ENCODE measurements at places on chromosomes 4 and X.
A peak's percentile ranks its signal among the peaks of the same experiment; 100 is the strongest.

DNA sequence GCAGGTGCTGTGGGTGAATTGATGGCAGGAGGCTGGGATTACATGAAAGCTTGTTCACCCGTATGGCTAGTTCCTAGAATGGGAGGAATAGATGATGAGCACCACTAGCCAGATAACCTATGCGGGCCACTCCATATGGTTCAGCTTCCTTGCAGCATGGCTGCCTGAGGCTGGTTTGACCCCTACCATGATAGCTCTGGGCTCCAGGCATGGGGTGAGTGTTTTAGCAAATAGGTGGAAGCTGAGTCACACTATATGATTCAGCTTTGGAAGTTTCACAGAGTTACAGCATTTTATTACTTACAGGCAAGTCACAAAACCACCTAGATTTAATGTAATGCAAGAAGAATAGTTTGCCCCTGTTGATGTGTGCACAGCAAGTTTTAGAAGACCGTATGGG, 603.2 kb downstream of the STIM2 start:
- no peak for DNase-seq

DNA sequence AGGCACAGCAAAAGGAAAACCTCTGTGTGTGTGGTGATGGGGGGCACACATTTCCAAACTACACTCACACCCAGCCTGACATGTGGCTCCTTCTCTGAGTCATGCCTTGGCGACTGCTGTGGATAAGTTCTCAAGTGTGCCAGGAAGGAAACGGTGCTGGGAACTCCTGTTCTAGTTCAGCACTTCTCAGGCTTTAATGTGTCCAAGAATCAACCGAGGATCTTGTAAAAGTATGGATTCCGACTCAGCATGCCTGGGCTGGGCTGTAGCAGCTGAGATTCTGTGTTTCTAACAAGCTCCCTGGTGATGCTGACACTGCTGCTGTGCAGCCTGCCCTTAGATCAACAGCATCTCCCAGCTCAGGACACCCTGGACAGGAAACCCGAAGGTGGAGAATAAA, 20.2 kb downstream of the CLNK start:
- no peak for DNase-seq

GRCh38 chr4:70704215-70704930, 16.0 kb downstream of the UTP3 start:
- peak; percentile 51 for DNase-seq

GRCh38 chrX:126393284-126393683, 159.3 kb downstream of the DCAF12L1 start:
- no peak for DNase-seq

GRCh38 chrX:96929036-96929435, 45.3 kb downstream of the RPA4 start:
- DNase-seq = no peak

GRCh38 chrX:19887911-19888879, 795 bp upstream of the SH3KBP1 start:
- DNase-seq = peak; percentile 55
